ENCODE measurements at places on chromosomes 13 and 19.

DNA sequence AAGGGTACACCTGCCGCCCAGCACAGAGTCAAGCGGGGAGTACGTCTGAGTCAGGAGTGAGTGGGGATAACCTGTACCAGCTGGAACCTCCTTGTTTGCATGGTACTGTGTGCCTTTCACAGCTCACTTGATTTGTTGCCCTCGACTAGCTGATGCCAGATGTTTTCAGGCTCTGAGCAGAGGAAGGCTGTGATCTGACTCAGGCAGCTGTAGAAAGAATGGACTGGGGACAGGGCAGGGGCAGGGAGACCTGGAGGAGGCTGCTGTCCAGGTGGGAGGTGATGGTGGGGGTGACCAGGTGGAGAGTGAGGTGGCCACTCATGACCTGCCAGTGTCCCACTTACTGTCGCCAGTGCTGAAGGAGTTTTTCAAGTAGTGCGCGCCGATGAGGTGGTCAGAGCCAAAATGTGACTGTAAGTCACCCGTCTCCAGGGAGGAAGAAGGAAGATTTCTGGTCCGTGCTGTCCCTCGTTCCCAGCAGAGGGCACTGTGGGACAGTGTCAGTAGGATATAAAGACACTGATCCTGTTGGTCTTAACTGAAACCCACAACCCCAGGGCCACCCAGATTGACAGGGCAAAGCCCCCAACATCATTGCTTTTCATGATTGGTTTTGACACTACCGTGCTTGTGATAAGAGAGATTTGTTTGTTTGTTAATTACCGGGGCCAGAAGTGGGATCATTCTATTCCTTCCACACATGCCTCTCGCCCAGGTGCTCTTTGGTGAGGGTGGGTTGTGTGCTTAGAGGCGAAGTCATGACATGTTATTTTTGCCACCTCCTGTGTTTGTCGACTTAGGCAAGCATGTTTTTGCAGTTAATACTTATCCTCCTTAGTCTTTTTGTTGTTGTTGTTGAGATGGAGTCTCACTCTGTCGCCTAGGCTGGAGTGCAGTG, 128.4 kb downstream of the DPF1 start:
- peak; percentile 79 for DNase-seq

DNA sequence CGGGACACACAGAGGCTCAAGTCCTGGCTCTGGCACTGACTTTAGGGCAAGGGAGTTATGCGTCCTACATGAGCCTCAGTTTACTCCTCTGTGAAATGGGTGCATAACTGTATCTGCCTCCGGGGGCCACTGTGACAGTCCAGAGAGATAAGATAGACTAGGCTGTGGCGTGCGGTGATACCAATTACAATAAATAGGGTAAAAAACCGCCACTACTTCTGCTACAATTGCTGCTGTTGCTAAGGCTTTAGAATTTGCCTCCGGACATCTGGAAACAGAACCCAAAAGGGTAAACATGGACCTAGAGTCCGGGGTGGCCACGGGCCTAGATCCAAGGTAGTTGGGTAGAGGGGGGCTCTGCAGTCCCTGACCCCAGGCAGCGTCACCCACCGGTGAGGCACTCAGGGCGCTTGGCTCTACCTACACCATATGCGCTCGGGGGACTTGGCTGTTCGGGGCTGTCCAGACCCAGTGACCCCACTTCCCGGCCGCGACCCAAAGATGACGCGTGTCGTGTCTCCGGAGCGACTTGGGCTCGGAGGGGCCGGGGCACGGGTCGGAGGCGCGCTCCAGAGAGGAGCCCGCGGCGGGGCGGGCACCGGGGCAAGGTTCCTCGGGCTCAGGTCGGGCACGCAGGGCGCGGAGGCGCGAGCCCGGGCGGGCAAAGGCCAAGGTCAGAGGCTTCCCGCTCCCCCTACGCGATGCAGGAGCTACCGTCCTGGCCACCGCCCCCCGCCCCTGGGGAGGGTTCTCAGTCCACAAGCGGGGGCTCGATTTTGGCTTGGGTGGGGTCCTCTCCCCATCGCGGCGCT, 1.1 kb downstream of the INSR start:
- peak; percentile 25 for DNase-seq

DNA sequence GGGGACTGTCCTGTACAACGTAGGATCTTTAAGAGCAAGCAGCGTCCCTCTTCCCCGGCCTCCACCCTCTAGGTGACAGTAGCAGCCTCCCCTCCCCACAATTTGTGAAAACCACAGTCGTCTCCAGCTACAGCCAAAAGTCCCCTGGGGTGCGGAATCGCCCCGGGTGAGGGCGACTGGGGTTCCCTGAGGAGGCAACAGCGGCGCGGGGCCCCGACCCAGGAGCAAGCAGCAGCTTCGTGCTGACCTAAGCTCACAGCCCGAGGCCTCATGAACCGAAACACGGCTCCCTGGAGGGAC, 322 bp downstream of the ZNF558 start:
- no peak for DNase-seq

DNA sequence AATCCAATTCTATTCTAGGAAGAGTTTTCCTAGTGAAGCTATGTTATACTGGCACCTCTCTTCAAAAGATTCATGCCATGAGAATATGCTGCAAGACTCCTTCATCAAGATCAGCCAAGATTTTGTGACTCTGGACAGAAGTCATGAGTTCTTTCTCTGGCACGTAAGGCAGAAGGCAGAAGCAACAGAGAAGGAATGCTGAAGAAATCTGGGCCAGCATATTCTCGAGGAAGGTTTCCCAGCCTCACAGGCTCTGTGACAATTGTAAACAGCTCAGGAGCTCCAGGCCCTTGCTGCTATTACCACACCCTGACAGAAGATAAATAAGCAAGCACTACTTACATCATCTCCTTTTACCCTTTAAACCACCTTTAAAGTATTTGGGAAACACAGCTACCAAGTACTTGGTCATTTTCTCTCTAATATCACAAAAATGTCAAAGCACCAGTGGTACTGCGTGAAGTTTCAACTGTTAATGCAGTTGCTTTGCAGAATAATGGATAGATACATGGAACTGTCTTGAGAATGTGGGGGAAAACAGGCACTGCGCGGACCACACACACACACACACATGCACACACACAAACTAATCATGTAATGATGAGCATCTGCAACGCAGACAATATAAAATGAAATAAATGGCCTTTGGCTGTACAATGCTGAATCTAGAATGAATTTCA, 55.4 kb downstream of the INTS6 start:
- DNase-seq: no peak

DNA sequence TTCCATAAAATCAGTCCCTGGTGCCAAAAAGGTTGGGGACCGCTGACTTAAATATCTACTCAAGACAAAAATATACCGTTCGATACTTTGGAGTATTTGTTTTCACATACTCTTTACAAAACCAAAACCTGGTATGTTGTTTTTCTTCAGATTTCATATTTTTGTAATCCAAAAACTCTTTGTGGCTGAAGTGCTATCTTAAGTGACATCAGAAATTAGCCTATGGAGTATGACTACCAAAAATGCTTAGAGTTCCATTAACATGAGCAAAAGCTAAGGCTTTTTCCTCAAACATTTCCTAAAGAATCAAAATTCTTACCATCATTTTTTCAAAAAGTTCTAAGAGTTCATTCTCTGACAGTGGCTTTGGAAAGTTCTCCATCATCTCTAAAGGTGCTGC, 52.0 kb downstream of the DIAPH3 start:
- no peak for DNase-seq

- no peak for DNase-seq
Measured at GRCh38 chr19:3698386-3698950, 1.8 kb downstream of the PIP5K1C start.

- no peak for DNase-seq
Measured at GRCh38 chr13:43980587-43980986, 100.9 kb downstream of the LACC1 start.

GRCh38 chr19:3368848-3369336, 2.5 kb downstream of the NFIC start:
- no peak for DNase-seq

DNA sequence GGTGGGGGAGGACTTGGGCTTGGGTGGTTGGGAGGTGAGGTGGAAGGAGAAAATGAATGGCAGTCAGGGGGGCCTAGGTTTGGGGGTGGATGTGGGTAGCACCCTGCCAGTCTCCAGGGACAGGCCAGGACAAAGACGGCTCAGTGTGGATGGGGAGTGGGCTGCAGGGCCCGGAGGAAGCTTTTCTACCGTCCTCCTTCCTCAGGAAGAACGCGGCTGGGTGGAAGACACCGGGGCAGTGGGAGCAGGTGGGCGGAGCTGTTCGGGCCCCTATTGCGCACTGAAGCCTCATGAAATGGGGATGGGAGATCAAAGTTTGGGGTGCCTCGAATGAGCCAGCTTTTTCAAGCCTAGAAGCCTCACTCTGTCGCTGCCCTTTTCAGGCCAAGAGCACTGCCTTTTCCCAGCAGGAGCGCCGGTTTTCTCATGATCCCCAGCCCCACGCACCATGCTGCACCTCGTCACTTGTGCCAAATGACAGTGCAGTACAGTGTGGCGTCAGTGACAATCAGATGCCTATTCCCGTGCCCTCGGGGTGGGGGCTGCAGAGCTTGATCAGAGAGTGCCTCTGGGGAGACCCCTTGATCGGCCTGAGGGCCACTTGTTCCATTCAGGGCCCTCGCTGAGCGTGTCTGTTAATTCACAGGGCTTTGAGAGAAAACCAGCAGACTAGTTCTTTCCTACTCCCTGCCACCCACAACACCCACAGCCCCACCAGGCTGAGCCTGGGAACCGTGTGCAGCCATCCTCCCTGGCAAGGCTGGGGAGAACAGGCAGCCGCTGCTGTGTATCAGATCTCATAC, 1.5 kb downstream of the CALM3 start:
- peak; percentile 49 for DNase-seq

DNA sequence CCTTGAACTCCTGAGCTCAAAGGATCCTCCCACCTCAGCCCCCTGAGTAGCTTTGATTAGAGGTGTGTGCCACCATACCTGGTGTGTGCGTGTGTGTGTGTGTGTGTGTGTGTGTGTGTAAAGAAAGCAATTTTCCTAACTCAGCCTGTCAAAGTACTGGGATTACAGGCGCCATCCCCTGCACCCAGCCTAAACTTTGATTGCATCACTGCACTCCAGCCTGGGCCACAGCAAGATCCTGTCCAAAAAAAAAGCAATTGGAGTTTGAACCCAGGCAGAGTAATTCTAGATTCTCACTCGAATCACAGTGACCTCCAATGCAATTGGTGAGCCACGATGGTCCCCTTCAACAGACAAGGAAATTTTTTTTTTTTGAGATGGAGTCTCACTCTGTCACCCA, 29.1 kb downstream of the NLRP12 start:
- no peak for DNase-seq

- DNase-seq: no peak
Measured at GRCh38 chr19:14139944-14140343, 3.6 kb upstream of the ASF1B start.

DNA sequence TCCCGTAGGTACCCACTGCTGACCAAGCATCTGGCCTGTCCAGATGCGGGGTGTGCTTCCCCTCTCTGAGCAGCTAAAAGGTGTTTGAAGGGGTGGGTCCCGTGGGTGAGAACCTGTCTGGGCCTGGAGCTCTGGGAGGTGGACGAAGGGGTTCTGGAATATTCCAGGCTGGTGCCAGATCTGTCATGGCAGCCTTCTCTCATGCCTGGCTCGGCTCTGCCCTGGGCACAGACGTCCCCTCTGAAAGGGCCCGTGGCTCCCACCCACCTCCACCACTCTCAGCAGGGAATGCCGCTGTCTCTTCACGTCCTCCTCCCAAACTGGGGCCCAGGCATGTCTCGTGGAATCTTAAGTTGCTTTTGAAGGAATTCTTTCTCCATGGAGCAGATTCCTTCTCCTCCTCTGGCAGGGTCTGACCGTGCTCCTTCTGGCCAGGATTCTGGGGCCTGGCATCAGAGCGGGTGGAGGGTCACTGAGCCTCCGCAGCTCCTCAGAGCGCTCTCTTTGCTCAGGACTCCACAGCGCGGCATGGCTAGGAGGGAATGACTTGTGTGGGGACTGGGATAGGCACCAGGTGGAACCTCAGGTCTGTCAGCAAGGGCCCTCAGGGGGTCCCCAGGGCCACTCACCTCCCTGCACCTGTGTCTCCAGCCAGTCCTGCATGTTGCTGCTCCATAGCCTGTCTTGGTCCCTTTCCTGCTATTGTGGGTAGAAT, 5.9 kb upstream of the MCF2L start:
- no peak for DNase-seq

- DNase-seq: no peak
Measured at GRCh38 chr13:20363603-20364002, 131.5 kb upstream of the GJB6 start.

- DNase-seq: no peak
Measured at GRCh38 chr19:4889034-4889815, 13.5 kb downstream of the ARRDC5 start.

DNA sequence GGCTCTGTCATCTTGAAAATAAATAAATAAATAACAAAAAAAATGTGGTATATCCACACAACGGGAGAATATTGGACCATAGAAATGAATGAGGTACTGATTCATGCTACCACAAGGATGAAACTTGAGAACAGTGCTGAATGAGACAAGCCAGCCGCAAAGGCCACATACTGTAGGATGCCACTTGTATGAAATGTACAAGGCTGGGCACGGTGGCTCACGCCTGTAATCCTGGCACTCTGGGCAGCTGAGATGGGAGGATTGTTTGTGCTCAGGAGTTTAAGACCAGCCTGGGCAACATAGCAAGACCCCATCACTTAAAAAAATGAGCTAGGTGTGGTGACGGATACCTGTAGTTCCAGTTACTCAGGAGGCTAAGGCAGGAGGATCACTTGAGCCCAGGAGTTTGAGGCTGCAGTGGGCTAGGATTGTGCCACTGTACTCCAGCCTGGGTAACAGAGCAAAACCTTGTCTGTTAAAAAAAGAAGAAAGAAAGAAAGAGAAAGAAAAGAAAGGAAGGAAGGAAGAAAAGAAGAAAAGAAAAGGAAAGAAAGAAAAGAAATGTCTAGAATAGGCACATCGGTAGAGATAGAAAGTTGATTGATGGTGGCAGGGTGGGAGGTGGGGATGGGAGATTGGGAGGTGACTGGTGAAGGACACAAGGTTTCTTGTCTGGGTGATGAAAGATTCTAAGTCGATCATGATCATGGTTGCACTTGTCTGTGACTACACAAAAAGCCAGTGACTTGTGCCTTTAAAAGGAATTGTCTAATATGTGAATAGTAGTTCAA, 20.3 kb downstream of the HPN start:
- DNase-seq: no peak

- DNase-seq: no peak
Measured at GRCh38 chr19:33298146-33298911, 4.0 kb downstream of the CEBPA start.

DNA sequence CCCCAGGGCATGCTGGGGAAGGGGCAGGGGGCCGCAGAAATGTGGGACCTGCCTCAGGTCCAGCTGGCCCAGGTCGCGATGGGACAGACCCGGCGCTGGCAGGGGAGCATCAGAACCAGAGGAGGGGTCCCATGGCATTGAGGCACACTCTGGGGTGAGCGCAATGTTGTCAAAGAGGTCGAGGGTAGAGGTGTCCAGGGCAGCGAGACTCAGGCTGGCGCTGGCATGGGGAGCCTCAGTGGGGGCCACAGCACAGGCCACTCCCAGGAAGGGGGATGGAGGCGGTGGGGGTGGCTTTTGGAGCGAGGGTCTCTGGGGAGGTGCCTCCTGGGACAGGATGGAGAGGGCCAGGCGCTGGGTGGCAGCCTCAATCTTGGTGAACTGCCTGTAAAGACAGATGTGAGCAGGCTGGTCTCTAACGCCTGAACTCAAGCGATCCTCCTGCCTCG, 944 bp downstream of the C19orf85 start:
- DNase-seq: peak; percentile 9

- no peak for DNase-seq
Measured at GRCh38 chr13:98570929-98571372, 6.0 kb downstream of the STK24 start.
